ENCODE measurements at places on chromosomes 6 and 20.

DNA sequence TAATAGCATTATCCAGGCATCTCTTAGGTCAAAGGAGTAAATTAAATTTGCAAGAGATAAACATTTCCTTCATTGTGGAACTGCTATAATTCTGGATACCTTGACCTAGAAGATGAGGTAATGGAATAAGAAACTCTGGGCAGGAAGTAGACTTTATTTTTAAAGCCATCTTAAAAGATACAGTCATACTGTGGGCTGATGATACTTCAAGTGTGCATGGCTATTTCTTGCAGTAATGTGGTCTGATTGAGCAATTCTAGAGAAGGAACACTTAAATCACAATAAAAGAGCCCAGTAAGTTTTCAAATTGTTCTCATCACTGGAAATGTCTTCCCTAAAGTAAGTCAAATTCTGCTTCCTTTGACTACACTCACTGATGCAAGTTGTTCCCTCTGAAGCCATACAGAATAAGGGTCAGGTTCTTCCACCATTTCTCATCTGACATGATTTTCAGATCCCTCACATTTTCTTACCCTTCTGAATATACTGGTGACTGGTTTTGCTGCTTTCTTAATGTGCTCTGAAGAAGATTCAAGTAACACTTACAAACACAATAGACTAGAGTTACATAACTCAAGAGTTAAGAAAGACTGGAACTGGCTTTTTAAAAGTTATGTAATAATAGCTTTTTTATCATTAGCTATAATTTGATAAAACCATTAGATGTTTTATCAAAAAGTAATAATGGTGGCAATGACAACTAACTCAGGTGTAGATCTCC lies 62.6 kb upstream of the TMEM244 start:
- DNase-seq = no peak

- no peak for DNase-seq
These were observed 50.0 kb upstream of the NRSN1 start for GRCh38 chr6:24076011-24076410.

DNA sequence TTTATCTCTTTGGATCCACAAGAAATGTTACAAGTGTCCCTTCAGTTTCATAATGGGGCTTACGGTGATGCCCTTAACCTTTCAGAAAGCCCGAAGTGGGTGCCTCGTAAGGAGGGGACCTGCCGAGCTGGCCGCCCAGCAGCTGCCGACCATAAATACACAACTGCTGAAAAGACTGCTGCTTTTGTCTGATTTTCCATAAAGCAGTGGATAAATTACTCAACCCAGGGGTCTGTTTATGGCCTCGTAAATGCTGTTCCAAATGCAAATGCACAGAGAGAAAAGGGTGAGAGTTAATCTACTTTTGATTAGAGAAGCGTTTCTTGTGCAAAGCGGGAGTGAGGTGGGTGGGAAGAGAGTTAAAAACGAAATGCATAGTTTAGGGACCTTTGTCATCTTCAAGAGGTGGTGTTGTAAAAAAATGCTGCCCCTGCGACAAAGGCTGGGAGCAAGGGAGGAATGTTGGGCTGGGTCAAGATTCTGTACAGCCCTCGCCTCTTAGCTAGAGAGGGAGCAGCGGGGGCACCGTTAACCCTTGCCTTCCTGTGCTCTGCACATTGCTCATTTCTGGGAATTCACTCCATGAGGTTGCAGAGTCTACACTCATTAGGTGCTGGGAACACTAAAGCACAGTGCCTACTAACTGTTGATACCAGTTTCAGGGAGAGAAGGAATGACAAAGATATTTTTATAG lies 112.0 kb upstream of the MTHFD1L start:
- DNase-seq = no peak

DNA sequence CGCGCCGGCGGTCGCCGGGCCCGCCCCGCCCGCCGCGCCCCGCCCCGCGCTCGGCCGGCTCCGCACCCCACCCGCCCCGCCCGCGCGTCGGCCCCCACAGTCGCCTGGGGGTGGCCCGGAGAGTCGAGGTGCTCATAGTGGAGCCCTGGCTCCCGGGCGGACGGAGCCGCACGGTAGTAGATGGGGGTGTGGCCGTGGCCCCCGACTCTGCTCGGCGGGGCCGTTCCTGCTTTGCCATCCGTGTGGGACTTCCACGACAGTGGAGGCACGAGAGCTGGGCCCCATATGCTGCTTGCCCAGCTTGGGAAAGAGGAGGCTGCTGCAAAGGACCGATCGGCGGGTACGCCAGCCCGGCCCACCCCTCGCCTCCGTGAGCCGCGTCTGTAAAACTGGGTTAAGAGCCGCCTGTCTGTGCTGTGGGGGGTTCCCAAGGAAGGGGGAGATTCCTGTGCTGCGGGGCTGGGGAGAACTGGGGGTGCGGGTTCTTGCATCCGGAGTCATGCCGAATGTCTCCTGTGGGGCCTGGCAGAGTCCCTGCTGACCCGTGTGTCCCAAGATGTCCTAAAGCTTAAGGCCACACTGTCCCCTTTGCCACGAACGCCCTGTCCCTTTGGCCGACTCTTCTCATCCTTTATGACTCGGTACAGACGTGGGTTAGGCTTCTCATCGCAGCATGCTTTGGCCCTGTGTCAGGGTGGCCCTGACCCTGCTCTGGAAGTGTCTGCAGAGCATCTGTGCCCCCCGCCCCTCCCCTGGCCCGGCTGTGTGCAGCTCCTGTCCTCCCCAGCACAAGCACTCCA lies at the start of gene OPRL1:
Gene OPRL1, plus strand, starts transcription at position 70 of the 800 bp plus-strand sequence. CDS start 12,639 bp downstream, outside the sequence.
- DNase-seq = peak; percentile 35

DNA sequence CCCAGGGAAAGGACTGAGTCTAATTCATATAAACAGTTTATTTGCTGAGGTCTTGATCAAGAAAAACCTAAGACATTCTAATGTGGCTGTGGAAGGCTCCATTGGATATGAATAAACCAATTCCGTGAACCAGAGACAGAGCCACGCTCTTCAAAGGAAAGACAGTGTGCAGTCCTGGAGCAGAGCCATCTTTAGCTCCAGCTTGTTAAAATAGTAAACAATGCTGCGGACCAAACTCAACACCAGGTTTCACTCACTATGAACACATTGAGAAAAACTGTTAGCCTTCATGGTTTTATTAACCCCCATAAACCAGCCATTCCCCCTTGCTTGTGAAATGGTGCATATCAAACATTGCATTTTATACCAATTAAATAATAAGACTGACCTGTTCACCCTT lies 61.9 kb downstream of the COL9A1 start:
- no peak for DNase-seq

GRCh38 chr6:90805619-90806155 lies 218.8 kb upstream of the MAP3K7 start:
- DNase-seq = no peak
